Stimulated activated CD8-positive, alpha-beta memory T cell treated with anti-CD3 and anti-CD28 coated beads, Interleukin-4, amount 100 ng/mL, for 1 hour (primary cell): ENCODE measurements at places on chromosomes 4 and X.

GRCh38 chrX:48001260-48001659 lies 2.5 kb downstream of the ZNF182 start:
- DNase-seq = no peak

DNA sequence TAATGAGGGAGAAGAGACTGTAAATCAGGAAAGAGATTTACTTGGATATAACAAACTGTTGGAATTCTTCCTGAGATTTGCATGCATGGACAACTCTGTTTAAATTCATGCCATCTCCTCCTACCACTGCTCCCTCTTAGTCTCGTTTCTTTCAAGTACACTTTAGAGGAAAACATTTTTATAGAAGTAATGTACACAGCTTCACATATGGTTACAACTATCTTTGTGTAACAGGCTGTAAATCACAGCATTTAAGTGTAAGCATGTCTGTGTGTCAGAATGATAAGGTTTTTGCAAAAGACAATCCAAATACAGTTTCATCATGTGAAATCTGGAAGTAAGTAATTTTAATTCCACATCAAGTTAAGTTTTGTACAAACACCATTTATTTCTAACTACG lies 21.5 kb upstream of the ENPEP start:
- DNase-seq = no peak

DNA sequence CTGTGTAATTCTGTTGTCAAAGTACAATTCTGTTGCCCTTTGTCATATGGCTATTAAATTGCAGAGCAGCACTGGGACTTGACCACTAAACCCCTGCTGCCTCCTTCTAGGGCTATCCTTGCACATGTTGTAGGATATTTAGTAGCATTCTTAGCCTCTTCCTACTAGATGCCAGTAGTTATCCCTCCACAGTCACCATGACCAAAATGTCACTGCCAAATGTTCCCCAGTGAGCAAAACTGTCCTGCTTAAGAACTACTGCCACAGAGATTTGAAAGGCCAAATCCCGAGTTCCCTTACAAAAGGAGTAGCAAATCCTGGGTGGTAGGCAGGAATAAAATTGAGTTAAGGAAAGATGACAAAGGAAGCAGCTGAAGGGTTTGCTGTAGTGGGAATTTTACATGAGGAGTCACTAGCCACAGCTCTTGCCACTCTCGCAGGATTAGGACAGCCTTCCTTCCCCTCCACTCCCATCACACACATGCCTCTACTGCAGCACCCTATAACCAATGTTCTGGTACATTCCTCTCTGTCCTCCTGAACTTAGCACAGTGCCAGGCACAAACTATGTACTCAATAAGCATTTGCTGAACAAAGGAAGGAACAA lies 8.4 kb downstream of the APBB2 start:
- DNase-seq = no peak

DNA sequence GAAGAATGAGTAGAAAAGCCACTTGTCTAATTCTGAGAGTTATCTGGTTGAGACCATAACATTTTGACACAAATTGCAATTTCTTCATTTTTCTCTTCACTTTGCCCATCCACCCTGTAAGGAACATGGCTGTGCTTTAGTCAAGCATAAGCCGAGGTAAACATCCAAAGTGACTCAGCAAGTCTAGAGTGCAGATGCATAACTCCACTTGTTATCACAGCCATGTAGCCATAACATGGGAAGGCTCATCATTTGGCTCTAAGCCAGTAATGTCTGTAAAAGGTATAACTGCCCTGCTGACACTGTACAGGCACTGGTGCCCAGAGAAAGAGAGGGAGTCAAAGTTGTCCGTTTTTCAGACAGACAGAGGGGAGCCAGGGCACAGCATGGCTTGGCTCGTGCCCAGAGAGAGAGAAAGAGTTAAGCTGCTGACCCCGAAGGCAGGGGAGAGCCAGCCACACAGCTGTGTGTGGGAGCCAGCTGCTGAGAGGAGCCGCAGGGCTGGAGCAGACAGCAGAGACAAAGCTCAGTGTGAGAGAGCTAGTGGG lies 76.9 kb upstream of the EXOC1L start:
- DNase-seq = no peak

- DNase-seq = no peak
Measured at GRCh38 chr4:139554642-139554892, 1.5 kb downstream of the SETD7 start.

GRCh38 chrX:40283981-40284380 lies 186.2 kb upstream of the BCOR start:
- DNase-seq = no peak
